ENCODE measurements at places on chromosomes 7 and 10. TPM values are rescaled to one million over a fixed set of nuclear protein-coding genes. Genes with fewer than 3 reads are reported as not detected.

The CDCA7L gene
- 21.9 TPM for total RNA-seq

The GALNT17 gene
- 0.79 TPM for total RNA-seq

The GRB10 gene
- total RNA-seq = 17.3 TPM

The ACBD7 gene
- total RNA-seq = 0.98 TPM

The GDF2 gene
- total RNA-seq = not detected

The SPDYE6 gene
- not detected for total RNA-seq

The OPN4 gene
- total RNA-seq = not detected

The EDRF1 gene
- 15.7 TPM for total RNA-seq

The SUN3 gene
- not detected for total RNA-seq

The MKX gene
- total RNA-seq = 0.33 TPM

The AGBL3 gene
- 0.11 TPM for total RNA-seq

The SNX10 gene
- total RNA-seq = 0.54 TPM

The WNT8B gene
- total RNA-seq = not detected

The H2BK1 gene
- not detected for total RNA-seq

The ABCF2 gene
- total RNA-seq = 43.6 TPM

The HYCC1 gene
- total RNA-seq = 15.7 TPM

All from placental epithelial cell (primary cell).